ENCODE measurements at places on chromosomes 2 and 18.

- no peak for DNase-seq
Measured at GRCh38 chr2:22970284-22970975, 414.5 kb upstream of the KLHL29 start.

DNA sequence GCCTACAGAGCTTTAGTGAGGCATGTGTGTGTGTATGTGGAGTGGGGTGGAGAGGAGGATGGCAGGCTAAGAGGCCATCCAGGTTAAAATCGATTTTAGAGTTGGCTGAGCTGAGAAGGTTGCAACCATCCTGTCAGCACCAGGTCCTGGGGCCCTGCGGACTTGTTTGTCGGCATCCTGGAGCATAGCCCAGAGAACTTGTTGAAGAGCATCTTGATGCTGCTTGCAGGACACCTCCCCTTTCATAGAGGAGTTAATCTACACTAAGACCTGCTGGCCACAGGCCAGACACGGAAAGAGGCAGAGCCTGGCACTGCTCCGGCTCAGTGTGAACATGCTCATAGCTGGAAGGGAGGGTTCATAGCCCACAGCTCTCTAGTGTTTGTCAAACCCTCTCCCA lies 72.1 kb upstream of the RGPD5 start:
- no peak for DNase-seq

GRCh38 chr2:65045651-65046050 lies 10.6 kb upstream of the CEP68 start:
- no peak for DNase-seq

DNA sequence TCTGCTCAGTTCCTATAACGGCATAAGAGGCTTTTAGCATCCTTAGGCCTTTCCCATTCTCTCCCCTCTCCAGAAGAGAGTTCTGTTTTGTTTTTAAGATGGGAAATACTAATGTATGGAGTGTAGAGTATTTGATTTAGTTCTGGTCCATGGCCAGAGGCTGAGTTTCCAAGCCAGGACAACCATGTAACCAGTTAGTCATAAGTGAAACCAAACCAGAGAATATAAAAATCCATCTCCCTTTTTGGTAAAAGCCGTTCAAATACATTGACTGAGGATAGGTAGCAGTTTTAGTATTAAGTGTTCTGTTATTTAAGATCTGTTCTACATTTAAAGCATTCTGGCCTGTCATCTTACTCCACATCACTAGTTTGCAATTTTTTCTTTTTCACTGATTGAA lies 3.1 kb downstream of the PSMD1 start:
- DNase-seq = no peak

- no peak for DNase-seq
Measured at GRCh38 chr2:204197336-204198005, 260.9 kb downstream of the ICOS start.

- peak; percentile 18 for DNase-seq
Measured at GRCh38 chr2:154375579-154375931, 322.9 kb upstream of the KCNJ3 start.

DNA sequence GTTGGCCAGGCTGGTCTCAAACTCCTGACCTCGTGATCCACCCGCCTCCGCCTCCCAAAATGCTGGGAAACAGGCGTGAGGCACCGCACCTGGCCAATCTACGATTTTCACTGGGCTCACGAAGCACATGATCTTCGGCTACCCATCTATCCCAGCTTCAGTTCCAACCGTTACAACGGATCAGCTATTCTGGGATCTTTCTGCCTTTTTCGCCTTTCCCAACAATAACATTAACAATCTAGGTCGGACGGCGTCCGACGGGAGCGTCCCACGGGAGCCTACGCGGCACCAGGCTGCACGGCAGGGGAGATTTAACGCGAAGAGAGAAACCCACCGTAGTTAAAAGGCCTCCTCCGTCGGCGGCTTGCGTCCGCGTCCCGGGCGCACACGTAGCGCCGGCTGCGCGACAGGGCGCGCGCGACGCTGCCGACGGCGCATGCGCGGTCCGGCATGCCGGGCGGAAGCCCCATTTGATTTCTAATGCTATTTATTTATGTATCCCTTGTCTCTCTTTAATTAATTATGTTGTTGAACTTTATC lies at the start of gene MSL3B:
Gene MSL3B (minus strand): TSS at position 394 of the 540 bp plus-strand sequence.
- DNase-seq = no peak

- DNase-seq = no peak
Measured at GRCh38 chr2:207879536-207879935, 109.8 kb upstream of the FZD5 start.

- no peak for DNase-seq
Measured at GRCh38 chr2:71784734-71785511, 331.6 kb downstream of the DYSF start.

GRCh38 chr2:98298683-98299164 lies 47.5 kb upstream of the CNGA3 start:
- DNase-seq = no peak

- no peak for DNase-seq
Measured at GRCh38 chr18:13983506-13983905, 68.2 kb upstream of the MC2R start.

GRCh38 chr2:39121523-39122063 lies 742 bp upstream of the SOS1 start:
- DNase-seq = no peak

- DNase-seq = no peak
Measured at GRCh38 chr2:127504552-127505430, 21.5 kb downstream of the IWS1 start.

- no peak for DNase-seq
Measured at GRCh38 chr2:188189356-188189755, 102.3 kb upstream of the GULP1 start.

DNA sequence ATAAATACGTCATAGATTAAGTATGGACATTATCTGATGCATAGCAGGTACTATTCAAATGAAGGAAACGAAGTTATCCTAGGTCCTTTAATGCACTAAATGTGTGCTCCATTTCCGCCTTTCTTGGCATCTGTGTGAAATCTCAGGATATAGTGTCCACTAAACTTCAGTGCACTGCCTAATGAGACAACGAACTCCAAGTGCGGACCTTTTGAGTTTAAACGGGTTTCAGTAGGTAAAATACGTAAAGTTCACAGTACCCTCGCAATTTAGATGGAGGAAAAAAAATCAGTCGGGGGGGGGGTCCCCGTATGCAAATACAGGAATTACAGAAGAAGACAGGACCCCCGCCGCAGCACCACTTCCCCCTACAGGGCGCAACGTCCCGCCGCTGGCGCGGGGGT lies 729 bp upstream of the REL start:
- peak; percentile 16 for DNase-seq

- no peak for DNase-seq
Measured at GRCh38 chr18:3350566-3351527, 88.9 kb downstream of the MYL12B start.

DNA sequence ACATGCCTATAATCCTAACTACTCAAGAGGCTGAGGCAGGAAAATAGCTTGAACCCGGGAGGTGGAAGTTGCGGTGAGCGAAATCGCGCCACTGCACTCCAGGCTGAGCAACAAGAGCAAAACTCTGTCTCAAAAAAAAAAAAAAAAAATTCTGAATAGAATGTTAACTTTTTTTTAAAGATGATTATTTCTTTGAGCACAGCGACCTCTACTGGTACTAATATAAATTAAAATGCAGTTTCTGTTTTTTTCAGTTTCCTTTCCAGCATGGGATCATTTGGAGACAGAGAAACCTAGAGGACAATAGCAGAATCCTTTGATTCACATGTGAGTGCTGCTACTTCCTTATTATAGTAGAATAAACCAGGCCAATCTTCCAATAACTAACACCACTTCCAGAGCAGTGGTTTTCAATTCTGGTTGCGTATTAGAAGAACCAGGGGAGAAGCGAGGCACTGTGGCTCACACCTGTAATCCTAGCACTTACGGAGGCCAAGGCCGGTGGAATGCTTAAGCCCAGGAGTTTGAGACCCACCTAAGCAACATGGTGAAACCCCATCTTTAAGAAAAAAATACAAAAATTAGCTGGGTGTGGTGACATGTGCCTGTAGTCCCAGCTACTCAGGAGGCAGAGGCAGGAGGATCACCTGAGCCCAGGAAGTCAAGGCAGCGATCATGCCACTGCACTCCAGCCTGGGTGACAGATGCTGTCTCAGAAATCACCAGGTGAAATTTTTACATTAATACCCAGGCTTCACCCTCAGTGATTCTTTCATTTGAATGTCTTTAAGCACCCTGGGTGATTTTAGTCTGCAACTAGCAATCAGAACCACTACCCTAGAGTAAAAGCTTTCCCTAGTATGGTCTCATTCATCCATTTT lies 10.1 kb downstream of the SRSF7 start:
- no peak for DNase-seq

DNA sequence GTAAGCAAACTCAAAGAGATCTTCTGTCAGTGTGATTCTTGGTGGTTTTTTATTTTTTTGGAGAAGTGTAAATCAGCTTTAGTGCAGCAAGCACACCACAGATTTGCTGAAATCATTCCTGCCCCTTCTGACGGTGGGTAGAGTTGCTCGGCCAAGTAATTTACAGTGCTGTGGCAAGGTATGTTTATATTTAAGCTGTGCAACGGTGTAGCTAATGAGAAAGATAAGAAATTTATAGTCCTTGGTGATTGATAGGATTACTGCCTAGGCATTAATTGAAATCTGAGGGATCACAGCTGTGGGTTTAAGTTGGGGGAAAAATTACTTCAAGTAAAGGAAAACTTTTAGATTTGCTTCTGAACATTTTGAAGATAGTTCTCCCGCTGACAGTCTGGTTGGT lies 286.6 kb downstream of the AGAP1 start:
- DNase-seq = no peak

DNA sequence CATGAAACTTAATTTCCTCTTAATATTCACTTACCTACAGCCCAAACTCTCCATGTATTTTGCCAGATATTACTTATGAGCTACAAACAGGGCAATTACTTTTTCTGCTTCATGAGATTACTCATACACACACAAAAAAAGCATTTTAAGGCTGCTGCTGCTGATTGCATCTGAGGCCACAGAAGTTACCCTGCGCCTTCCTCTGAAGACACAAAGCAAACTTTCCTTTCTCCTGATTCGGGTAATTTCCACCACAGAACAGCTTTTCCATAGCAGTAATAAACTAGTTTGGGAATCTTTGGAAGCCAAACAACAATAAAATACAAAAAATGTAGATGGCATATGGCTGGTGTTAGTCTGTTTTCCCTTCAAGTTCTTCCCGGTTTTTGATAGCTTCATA lies 6.2 kb downstream of the TTC32 start:
- no peak for DNase-seq

DNA sequence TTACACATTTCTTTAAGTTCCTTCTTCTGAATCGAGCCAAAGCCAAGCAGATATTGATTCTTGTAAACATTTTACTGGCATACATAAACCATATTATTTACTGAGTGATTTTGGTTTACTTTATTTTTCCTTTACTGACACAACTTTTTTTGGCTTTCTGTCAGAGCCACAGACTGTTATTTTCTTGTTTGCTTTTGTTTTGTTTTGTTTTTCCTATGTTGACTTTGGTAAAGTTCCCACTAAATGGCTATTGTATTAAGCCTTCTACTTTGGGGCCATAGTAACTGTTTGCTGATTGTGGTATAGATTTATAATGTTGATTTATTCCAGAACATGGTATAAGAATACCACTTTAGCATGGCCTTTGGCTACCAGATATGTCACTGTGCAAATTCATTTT lies 419.4 kb downstream of the DCDC2C start:
- no peak for DNase-seq

GRCh38 chr2:200829258-200829655 lies 17.5 kb downstream of the BZW1 start:
- no peak for DNase-seq

- no peak for DNase-seq
Measured at GRCh38 chr2:46499392-46499785, 20.0 kb downstream of the TMEM247 start.

DNA sequence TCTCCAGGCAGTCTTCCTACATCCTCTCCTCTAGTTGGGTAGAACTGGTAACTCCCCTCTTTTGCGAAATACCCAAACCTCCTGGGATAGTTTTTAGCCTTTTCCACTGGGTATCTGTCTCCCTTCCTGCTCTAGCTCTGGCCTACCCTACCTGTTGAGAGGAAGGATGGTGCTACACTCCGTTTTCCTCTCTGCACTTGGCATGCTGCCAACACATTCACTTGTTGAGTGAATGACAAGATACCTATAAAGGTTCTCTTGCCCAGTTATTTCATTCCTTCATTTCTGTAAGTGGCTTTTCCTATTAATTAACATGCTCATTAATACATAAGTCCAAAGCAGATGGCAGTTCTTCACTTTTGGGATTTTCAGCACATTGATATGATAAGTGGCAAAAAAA lies 293.8 kb downstream of the CNTNAP5 start:
- no peak for DNase-seq

DNA sequence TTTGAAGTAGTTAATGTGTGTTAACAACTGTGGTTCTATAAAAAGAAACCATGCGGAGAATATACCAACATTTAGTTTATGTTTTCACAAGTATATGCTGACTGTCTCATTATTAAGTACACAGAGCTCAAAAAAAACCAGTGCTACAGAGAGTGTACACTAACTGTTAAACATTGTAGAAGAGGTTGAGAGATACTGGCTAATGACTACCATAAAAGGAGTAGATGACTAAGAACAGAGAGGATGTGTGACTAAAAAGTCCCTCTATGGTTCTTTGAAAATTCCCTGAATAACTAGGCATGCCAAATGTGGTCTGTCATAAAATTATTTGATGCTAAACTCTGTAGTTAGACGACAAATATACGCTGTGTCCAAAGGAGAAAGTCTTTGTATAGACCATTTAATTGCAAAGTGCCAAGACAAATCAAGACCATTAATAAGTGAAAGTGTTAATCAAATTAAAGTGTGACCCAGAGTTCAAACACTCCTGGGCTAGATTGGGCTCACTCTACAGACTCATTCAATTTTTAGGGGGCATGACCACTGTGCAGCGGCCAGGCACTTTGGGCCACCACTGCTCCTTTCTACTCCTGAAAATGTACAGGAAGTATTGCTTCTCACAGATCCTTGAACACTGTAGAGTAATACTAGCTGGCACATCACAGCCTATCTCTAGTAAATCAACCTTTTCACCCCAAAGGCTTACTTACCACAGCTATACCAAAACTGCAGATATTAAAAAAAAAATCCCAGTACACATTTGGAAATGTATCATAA lies 45.1 kb upstream of the SERTAD2 start:
- DNase-seq = no peak

DNA sequence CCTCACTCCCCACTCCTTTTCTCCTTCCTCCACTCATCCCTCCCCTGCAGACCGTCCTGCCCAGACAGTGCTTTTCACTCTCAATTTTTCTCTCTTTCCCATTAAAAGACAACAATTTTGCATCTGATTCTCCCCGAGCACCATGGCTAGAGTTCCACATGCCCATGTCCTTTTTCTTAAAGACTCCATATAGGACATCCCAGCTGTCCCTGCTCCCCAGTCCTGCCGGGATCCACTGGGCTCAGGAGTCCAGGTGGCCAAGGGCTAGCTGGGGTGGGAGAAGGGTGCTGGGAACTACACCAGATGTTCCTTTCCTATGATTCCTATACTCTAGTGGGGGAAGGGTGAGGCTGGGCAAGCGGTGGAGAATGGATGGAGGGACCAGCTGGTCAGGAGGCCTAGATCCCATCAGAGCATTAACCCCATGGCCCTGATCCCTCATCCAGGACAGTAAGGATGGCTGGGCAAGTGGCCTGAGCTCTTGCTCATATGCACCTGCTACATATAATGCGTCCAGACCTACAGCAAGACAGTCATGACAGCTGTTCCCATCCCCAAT lies 52.8 kb upstream of the RMDN2 start:
- no peak for DNase-seq
